ENCODE measurements at places on chromosomes 5 and 9.
A peak's percentile ranks its signal among the peaks of the same experiment; 100 is the strongest.

- no peak for DNase-seq
Measured at GRCh38 chr5:144249755-144250464, 79.2 kb downstream of the KCTD16 start.

DNA sequence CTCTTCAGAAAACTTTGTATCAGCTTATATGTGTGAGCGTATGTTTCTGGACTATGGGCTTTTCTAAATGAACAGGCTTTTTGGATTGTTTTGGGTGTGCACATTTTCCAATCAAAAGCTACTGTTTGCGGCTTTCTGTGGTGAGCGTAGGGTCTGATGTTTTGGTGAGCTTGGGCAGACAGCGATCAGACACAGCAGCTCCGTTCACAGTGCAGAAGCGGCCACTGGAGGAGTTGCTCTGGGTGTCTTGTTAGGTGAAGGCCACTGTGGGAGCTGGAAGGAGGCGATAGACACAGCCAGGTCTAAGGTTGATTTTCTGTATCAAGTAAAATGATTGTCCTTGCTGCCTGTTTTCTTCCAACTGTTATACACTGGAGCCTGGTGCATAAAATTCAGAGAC lies 11.1 kb downstream of the PRRC2B start:
- DNase-seq, result no peak

DNA sequence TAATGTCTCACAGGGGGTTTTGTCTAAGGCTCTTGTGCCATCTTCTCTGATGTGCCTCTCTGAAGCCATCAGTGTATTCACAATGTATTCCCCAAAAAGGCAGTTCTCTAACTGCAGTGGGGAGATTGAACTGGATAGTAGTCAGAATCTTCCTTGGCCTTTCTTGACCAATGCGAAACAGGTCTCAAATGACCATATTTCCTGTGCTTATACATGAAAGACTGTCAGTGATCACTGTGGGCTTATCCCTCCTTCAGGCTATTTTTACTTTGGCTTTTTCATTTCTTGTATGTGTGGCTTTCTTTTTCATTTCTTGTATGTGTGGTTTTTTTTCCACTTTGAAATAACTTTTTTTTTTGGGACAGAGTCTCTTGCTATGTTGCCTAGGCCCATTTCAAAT lies 19.7 kb downstream of the HMGXB3 start:
- no peak for DNase-seq

- peak; percentile 14 for DNase-seq
Measured at GRCh38 chr5:159783726-159784247, 132.5 kb upstream of the ADRA1B start.

- no peak for DNase-seq
Measured at GRCh38 chr5:9283021-9283420, 262.9 kb downstream of the SEMA5A start.

GRCh38 chr5:99445805-99446204 lies 517.0 kb upstream of the CHD1 start:
- no peak for DNase-seq

DNA sequence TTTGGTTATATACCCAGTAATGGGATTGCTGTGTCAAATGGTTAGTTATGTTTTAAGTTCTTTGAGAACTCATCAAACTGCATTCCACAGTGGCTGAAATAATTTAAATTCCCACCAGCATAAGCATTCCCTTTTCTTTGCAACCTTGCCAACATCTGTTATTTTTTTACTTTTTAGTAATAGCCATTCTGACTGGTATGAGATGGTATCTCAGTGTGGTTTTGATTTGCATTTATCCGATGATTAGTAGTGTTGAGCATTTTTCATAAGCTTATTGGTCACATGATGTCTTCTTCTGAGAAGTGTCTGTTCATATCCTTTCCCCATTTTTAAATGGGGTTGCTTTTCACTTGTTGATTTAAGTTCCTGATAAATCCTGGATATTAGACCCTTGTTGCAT lies 435.7 kb upstream of the RIOK2 start:
- DNase-seq, result no peak

DNA sequence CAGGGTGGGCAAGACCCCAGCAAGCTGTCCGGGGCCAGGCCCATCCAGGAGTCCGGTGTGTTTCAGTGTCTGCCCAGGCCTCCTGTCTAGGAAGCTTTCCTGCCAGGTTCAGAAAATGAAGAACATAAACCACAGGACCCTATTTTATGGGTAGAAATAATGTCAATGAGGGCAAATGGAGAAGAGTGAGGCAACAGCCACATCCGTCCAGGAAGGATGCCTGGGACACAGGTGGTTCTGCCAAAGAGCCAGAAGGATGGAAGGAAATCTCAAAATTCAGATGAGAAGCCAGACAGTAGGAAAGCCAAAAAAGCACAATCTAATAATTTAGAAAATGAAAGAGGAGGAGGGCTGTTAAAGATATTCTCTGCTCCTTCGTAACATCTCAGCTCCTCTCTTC lies 262.3 kb downstream of the AUH start:
- DNase-seq, result no peak

DNA sequence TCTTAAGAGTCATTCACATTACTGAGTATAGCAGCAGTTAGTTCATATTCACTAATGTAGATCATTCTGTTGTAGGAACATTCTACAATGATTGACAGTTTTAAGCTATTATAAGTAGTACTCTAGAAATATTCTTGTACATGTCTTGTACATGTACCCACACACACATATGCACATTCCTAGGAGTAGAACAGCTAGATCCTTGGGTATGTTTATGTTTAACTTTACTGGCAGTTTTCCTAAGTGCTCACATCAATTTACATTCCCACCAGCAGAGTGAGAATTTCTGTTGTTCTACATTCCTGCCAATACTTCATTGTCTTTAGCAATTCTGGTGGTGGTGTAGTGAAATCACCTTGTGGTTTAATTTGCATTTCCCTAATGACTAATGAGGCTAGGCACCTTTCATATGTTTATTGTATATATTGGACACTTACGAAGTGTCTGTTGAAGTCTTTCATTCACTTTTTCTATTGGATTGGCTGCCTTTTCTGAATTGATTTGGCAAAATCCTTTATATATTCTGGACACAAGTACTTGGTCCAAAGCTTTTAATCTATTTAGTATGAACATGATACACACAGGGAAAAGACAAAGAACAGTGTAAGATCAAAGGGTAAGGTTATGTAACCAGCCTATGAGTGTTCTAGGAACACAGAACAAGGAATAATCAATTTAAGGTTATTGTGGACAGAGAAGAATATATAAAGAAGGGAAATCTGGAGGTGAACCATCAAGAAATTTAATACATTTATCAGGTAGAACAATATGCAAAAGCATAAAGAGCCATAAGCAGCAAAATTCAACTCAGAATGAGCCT lies 95.6 kb downstream of the MLLT3 start:
- peak; percentile 27 for DNase-seq

GRCh38 chr9:16526380-16526779 lies 344.1 kb downstream of the BNC2 start:
- peak; percentile 81 for DNase-seq

DNA sequence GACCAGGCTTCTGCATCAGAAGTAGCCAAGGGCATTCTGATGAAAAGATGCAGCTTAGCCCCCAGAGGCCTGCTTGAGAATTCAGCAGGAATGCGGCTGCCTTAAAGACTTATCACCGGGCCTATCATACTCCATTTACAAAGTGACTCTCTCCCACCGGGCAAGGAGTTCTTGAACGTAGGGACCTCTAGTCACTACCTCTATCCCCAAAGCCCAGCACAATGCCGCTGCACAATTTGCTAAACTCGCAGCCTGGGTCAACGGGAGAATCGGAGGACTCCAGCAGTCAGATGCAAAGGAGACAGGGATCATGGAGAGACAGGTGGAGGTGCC lies 661 bp downstream of the PDCL start:
- DNase-seq, result peak; percentile 45

- no peak for DNase-seq
Measured at GRCh38 chr5:113024076-113024697, 47.6 kb downstream of the DCP2 start.

DNA sequence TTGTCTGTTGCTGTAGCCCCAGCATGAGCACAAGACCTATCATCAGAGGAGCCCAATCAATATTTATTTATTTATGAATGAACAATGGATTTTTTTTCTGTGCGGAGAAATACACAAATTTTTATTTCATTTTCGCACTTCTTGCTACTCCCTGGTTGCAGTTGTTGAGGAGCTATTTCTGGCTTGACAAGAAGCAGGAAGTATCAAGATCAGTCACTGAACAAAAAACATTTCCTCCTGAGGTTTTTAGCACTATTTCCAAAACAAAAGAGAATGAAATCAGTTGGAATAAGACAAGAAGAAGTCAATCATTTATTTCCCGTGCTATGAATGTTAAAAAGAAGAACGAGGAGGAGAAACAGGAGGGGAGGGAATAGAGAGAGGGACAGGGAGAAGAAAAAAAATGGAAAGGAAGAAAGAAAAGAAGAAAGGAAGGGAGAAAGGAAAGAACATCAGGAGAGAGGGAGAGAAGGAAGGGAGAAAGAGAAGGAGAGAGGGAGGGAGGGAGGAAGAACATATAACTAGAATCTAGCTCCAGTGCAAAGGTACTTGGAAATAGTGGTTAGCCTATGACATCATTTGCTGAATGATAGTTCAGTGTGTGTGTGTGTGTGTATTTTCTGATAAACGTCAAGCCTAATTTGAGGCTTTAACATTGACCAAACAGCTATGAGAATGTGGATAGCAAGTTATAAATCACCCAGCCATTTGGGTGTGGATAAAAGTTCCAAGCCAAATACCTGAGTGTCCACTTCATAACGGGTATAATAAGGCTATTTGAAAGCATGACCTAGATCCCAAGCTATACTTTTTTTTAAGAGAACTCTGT lies 586.0 kb downstream of the EBF1 start:
- DNase-seq, result peak; percentile 6

GRCh38 chr5:37662362-37662761 lies 177.5 kb downstream of the GDNF start:
- DNase-seq, result no peak

- no peak for DNase-seq
Measured at GRCh38 chr5:31273161-31273560, 79.7 kb downstream of the CDH6 start.

GRCh38 chr5:176994460-176995121 lies 12.0 kb downstream of the UIMC1 start:
- peak; percentile 96 for DNase-seq

- DNase-seq, result no peak
Measured at GRCh38 chr9:68975365-68976043, 38.4 kb downstream of the PRKACG start.

DNA sequence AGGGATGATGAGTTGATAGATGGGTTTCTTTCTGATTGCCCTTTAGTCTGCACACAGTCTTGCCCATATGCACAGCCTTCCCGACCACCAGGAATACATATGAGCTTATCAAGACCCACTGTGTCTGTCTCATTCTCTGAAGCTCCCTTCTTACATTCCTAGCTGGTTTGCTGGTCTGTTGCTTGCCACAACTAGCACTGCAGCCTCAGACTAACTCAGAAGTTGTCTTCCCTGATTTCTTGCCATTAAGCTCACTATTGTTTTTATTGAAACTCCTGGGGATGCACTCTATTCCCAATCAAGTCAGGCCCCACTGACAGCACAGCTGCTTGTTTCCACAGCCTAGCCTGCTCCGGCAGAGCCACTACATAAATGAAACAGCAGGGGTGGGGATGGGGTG lies 97.5 kb downstream of the SAXO1 start:
- no peak for DNase-seq

GRCh38 chr9:114504341-114505186 lies 709 bp downstream of the WHRN start:
- peak; percentile 23 for DNase-seq

DNA sequence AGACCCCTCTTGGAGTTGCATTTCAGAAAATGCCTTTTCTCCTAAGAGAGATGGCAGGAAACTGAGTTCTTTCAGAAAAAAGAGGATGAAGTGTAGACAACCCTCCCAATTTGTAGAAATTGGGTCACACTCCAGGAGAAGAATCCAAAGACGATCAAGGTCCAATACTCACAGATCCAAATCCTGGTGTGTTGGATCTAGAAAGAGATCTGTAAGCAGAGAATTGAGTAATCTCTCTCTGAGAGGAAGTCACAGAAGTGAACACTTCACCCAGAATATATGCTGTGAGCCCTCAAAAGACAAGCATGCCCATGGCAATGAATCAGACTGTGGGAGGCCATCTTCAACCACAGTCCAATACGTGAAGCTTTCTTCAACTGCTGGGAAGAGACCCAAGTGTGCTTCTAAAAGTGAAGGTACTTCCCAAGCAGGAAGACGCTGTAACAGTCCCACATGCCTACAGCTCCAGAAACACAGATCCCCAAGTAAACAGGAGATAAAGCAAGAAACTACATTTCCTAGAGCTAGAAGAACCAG lies 182.7 kb downstream of the SMC2 start:
- peak; percentile 59 for DNase-seq

- peak; percentile 26 for DNase-seq
Measured at GRCh38 chr9:34328500-34328986, 525 bp downstream of the KIF24 start.

DNA sequence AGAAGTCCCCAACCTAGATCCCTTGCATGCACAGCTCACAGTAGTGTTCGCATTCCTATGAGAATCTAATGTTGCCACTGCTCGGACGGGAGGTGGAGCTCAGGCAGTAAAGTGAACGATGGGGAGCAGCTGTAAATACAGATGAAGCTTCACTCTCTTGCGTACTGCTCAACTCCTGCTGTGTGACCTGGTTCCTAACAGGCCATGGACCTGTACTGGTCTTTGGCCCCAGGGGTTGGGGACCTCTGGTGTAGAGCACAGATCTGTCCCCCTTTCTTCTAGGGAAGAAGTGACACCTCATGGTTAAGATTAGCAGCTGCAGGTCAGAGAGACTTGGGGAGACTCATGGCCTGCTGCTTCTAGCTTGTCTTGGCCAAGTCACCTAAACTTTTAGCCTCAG lies 7.1 kb downstream of the ARHGEF28 start:
- no peak for DNase-seq

- DNase-seq, result no peak
Measured at GRCh38 chr9:86546712-86547111, 192.5 kb upstream of the TUT7 start.

DNA sequence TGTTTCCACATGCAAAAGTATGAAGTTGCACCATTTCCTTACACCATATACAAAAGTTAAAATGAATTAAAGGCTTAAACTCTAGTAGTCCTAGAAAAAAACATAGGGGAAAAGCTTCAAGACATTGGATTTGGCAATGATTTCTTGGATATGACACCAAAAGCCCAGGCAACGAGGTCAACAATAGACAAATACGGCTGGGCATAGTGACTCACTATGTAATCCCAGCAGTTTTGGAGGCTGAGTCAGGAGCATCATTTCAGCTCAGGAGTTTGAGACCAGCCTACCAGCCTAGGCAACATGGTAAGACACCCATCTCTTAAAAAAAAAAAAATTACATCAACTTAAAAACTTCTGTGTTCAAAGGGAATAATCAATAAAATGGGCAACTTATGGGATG lies 30.9 kb upstream of the SREK1 start:
- peak; percentile 61 for DNase-seq

DNA sequence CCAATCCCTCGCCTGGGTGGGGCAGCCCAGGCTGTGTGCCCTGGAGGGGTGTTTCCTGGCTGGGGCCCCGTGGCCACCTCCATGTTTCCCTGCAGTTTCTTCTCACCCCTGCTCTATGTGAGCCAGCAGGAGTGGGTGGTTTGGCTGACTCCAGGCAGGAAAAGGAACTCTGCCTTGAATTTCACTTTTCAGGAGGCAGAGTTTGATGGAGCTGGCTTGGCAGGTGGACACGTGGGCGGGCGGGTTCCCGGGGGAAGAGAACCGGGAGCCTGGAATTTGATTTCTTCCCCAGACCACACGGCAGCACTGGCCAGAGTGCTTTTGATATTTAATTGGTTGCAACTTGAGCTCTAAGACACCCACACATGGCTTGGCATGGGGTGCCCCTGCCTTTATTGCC lies 119.8 kb upstream of the PANK3 start:
- no peak for DNase-seq

GRCh38 chr5:172093559-172093958 lies 87.1 kb upstream of the FBXW11 start:
- DNase-seq, result no peak

GRCh38 chr9:103397868-103398600 lies 402.9 kb downstream of the CYLC2 start:
- DNase-seq, result peak; percentile 61

All from fibroblast of pulmonary artery (primary cell).